ENCODE measurements at places on chromosomes 11 and 22. TPM values are rescaled to one million over a fixed set of nuclear protein-coding genes. Genes with fewer than 3 reads are reported as not detected.
A peak's percentile ranks its signal among the peaks of the same experiment; 100 is the strongest.

- 0 out of 2 replicates have a peak, but pooled peaks cover 3% of the 10 kb centered on the region for H3K4me1 ChIP-seq
- no peaks in the 10 kb centered on the region for H3K27me3 ChIP-seq
- DNase-seq, result no peak
- H3K27ac ChIP-seq, result no peak overlapping the region
- H3K4me3 ChIP-seq, result no peak overlapping the region
- H3K36me3 ChIP-seq, result peaks cover 7% of the 10 kb centered on the region
These were observed 4.4 kb downstream of the RBX1 start for GRCh38 chr22:40955571-40955970.

DNA sequence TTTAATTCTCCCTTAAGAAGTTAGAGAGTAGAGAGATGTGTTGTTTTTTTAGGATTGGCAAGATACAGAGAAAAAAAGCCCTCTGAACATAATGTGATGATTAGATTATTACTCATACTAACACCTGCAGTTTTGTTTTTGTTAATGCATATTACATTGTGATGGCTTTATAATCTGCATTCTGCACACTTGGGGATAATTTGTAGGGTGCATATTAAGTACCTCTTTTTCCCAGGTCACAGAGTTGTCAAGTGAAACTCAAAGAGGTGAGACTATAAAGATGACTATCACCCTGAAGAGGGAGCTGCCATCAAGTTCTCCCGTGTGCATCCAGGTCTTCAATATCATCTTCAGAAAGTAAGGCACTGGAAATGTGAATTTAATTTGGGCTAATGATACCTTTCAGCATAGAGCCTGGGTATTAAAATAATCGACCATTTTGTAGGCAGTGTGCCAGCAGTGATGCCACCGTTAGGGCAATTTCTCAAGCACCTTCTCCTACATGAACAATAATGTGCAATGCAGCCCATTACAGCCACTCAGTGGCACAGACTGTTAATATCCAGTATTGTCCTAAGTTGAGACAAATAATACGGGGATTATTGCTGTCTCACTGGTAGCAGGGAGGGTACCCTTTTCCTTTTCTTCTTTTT is 16.2 kb downstream of the PIWIL4 start:
- no peak overlapping the region for H3K4me3 ChIP-seq
- no peaks in the 10 kb centered on the region for H3K27me3 ChIP-seq
- no peaks in the 10 kb centered on the region for H3K4me1 ChIP-seq
- no peak for DNase-seq
- no peak overlapping the region for H3K27ac ChIP-seq

GRCh38 chr11:129234978-129235377 is 42.9 kb upstream of the ARHGAP32 start:
- H3K27me3 ChIP-seq, result no peaks in the 10 kb centered on the region
- no peak overlapping the region for H3K4me3 ChIP-seq
- H3K27ac ChIP-seq, result no peak overlapping the region
- no peaks in the 10 kb centered on the region for H3K36me3 ChIP-seq

GRCh38 chr11:18720808-18721560 is 5.0 kb downstream of the IGSF22 start:
- H3K4me1 ChIP-seq, result 0 out of 2 replicates have a peak, but pooled peaks cover 3% of the 10 kb centered on the region
- peaks cover 5% of the 10 kb centered on the region for H3K27me3 ChIP-seq
- no peak overlapping the region for H3K27ac ChIP-seq
- no peak for DNase-seq

DNA sequence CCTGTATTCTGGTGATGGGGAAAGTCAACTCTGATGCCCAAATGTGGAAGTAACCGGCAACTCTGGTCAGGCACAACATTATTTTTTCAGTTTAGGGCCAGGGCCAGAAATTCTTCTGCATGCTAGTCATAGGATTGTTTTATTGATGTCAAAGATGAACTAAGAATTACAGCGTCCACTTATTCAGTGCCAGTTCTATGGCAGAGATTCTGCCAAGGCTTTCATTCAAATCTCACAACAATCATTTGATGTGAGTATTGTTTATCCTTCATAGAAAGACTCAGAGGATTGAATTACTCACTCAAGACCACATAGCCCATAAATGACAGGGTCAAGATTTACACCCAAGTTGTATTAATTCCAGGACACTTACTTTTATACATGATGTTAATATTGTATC is 87.7 kb downstream of the TMPRSS5 start:
- no peaks in the 10 kb centered on the region for H3K4me1 ChIP-seq
- no peak overlapping the region for H3K4me3 ChIP-seq
- no peaks in the 10 kb centered on the region for H3K36me3 ChIP-seq

DNA sequence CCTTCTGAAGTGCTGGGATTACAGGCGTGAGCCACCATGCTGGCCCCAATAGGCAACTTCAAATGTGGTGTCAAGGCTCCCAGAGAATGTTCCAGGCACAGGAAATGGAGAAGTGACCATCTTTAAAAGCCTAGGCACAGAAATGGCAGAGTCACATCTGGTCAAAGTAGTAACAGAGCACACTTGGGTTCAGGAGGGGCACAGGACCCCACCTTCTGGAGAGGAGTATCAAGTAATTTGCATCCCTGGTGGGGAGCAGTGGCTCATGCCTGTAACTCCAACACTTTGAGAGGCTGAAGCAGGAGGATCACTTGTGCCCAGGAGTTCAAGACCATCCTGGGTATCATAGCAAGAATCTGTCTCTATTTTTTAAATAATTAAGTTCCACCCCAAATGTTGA is 29.2 kb downstream of the SERHL2 start:
- no peak for DNase-seq
- H3K27ac ChIP-seq, result no peak overlapping the region
- H3K36me3 ChIP-seq, result no peaks in the 10 kb centered on the region
- H3K4me3 ChIP-seq, result no peak overlapping the region
- H3K27me3 ChIP-seq, result no peaks in the 10 kb centered on the region

DNA sequence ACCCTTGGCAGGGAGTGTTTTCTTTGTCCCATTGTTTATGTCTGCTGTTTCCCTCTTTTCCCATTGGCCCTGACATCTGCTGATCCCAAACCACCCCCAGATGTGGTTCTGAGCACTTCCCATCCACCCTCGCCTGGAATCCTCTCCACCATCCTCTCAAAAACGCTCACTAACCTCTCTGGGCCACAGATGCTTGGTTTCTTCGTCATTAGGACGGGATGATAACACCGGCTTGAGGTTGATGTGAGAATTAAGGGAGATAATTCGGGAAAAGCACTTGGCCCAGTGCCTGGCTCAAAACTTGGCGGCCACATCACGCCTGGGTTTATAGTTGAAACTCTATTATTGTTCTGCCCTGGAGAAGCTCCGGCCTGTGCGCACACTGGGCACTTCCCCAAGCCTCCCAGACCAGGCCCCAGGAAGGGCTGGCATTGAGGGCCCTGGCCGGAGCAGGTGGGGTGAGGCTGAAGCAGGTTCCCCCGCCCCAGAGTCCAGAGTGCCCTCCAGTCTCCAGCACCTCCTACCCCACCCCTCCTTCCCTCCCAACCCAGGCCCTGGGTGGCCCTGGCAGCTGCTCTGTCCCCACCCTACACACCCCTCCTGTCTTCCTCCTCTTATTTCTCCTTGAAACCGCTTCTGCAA is 63.7 kb downstream of the CYTH4 start:
- no peak overlapping the region for H3K4me3 ChIP-seq
- no peaks in the 10 kb centered on the region for H3K27me3 ChIP-seq
- H3K4me1 ChIP-seq, result peaks cover 6% of the 10 kb centered on the region

- H3K4me3 ChIP-seq, result no peak overlapping the region
- no peaks in the 10 kb centered on the region for H3K27me3 ChIP-seq
- no peaks in the 10 kb centered on the region for H3K4me1 ChIP-seq
- no peak for DNase-seq
These were observed 12.6 kb downstream of the DIXDC1 start for GRCh38 chr11:111949519-111950426.

DNA sequence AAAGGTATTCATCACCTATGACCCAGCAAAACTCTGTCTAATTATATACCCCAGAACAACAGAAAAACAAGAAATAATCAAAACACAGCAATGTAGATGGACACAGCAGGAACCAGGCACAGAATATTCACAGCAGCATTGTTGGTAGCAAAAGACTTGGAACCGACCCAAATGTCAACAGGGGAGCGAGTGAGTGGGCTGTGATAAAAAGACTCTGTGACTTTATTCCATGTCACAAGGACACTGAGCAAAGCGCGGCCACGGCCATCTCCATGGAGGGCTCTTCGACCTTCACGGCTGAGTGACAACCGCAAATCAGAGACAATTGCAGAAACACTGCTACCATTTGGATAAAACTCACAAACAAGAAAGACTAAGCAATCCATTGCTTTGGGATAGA is 1373.1 kb downstream of the TBC1D22A start:
- no peaks in the 10 kb centered on the region for H3K4me1 ChIP-seq
- no peaks in the 10 kb centered on the region for H3K36me3 ChIP-seq
- H3K27ac ChIP-seq, result no peak overlapping the region
- no peak overlapping the region for H3K4me3 ChIP-seq
- H3K27me3 ChIP-seq, result no peaks in the 10 kb centered on the region

- no peak overlapping the region for H3K27ac ChIP-seq
- H3K4me3 ChIP-seq, result no peak overlapping the region
- H3K27me3 ChIP-seq, result peaks cover 14% of the 10 kb centered on the region
- no peaks in the 10 kb centered on the region for H3K4me1 ChIP-seq
- DNase-seq, result no peak
These were observed 211.4 kb downstream of the DSCAML1 start for GRCh38 chr11:117585631-117586030.

- no peaks in the 10 kb centered on the region for H3K36me3 ChIP-seq
- no peaks in the 10 kb centered on the region for H3K4me1 ChIP-seq
- H3K27me3 ChIP-seq, result no peaks in the 10 kb centered on the region
- H3K4me3 ChIP-seq, result no peak overlapping the region
- no peak overlapping the region for H3K27ac ChIP-seq
- no peak for DNase-seq
These were observed 217.6 kb downstream of the TTC28 start for GRCh38 chr22:28462041-28462440.

- no peaks in the 10 kb centered on the region for H3K4me1 ChIP-seq
- H3K27me3 ChIP-seq, result no peaks in the 10 kb centered on the region
- no peak overlapping the region for H3K4me3 ChIP-seq
These were observed 6.5 kb upstream of the CSTPP1 start for GRCh38 chr11:46930089-46930488.

- no peak for DNase-seq
- no peak overlapping the region for H3K27ac ChIP-seq
- H3K36me3 ChIP-seq, result no peaks in the 10 kb centered on the region
- no peak overlapping the region for H3K4me3 ChIP-seq
- peaks cover 14% of the 10 kb centered on the region for H3K4me1 ChIP-seq
These were observed 2.3 kb downstream of the F2 start for GRCh38 chr11:46721286-46721685.

- H3K4me1 ChIP-seq, result no peaks in the 10 kb centered on the region
- no peak overlapping the region for H3K27ac ChIP-seq
- H3K4me3 ChIP-seq, result no peak overlapping the region
- no peaks in the 10 kb centered on the region for H3K27me3 ChIP-seq
These were observed 104.9 kb downstream of the ADAMTS15 start for GRCh38 chr11:130553306-130553705.

DNA sequence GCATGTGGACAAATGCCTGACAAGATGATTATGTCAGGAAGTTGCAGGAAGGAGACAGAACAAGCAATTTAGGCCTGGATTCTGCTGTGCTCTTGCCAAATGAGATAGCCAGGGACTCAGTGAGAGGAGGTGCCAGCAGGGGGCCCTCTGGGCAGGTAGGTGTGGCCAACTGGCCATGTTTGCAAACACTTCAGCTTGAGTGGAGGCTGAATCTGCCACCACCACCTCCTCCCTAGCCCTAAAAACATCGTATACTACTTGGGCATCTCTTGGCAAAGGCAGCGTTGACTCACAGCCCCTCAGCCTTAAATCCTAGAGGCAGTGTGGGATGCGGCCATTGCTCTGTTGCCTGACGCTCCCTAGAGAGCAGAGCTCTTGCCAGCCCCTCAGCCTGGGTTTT is 95.1 kb upstream of the PLET1 start:
- no peak overlapping the region for H3K27ac ChIP-seq
- H3K4me3 ChIP-seq, result no peak overlapping the region
- no peaks in the 10 kb centered on the region for H3K27me3 ChIP-seq
- no peaks in the 10 kb centered on the region for H3K4me1 ChIP-seq

DNA sequence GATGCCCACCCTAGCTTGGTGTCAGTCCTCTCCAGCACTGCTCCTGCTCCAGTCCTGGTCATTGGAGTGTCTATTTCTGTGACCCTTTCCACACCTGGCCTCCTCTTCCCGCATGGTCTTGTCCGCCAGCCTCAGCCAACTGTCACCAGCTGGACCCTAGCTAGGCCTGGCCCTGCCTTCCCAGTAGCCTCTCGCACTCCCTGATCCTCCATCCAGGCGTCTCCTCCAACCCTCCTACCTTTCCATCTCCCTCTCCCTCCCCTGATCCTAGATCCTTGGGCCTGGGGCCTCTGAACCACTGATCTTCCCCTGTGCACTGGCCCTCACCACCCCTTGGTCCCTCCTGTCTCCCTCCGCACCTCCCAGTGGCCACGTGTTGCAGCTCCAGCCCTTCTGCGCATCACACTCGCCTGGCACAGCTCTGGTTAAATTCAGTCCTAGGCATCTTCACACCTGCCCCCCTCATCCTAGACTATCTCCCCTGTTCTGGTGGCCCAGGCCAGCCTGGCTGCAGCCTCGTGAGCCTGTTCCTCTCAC is 9.9 kb downstream of the SYNGR1 start:
- peaks cover 16% of the 10 kb centered on the region for H3K4me1 ChIP-seq
- H3K4me3 ChIP-seq, result no peak overlapping the region
- H3K36me3 ChIP-seq, result no peaks in the 10 kb centered on the region
- no peak overlapping the region for H3K27ac ChIP-seq
- no peaks in the 10 kb centered on the region for H3K27me3 ChIP-seq

DNA sequence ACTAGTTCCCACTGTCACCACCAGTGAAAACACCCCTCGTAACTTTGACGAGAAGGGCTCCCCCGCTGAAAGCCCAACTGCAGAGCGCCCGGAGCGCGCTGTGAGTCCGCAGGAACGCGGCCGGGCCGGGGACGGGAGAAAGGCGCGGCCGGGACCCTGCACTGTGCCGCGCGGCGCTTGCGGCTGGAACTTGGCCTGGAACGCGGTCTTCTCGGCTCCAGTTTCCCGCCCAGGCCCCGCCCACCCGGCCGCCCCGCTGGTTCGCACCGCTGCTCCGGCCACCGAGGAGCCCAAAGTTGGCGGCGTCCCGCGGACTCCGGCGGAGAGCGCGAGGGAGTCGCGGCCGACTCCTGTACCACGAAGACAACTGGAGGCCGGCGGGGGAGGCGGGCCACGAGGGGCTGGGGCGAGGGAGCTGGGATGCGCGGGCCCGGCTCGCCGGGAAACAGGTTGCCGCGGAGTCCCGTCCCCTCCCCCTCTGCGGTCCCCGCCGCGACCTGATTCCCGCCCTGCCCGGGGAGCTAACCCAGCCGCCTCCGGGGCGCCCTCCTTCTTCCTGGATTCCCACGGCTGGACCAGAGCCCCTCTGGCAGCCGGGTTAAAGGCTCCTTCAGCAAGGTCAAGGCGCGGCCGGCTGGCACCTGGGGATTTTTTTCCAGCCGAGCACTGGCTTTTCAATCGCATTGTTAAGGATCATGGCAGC is 3.4 kb downstream of the TENM4 start:
- no peak for DNase-seq
- no peaks in the 10 kb centered on the region for H3K36me3 ChIP-seq
- H3K27me3 ChIP-seq, result peaks cover 63% of the 10 kb centered on the region
- peak overlapping the region; percentile 43 for H3K4me3 ChIP-seq
- H3K4me1 ChIP-seq, result peaks cover 19% of the 10 kb centered on the region

GRCh38 chr11:130278151-130278550 is 36.6 kb downstream of the ZBTB44 start:
- no peaks in the 10 kb centered on the region for H3K27me3 ChIP-seq
- no peaks in the 10 kb centered on the region for H3K4me1 ChIP-seq
- DNase-seq, result no peak
- no peaks in the 10 kb centered on the region for H3K36me3 ChIP-seq
- no peak overlapping the region for H3K27ac ChIP-seq
- H3K4me3 ChIP-seq, result no peak overlapping the region

GUCY1A2 gene
- total RNA-seq, result 1.9 TPM

C11orf65 gene
- total RNA-seq, result 0.18 TPM

SESN3 gene
- total RNA-seq, result 1.4 TPM

TRIM29 gene
- total RNA-seq, result 0.64 TPM

RBMXL2 gene
- total RNA-seq, result 0.10 TPM

NCF4 gene
- not detected for total RNA-seq

SERPING1 gene
- total RNA-seq, result 1.3 TPM

ACAT1 gene
- 97.5 TPM for total RNA-seq

OR5B12 gene
- not detected for total RNA-seq

ST14 gene
- 1.8 TPM for total RNA-seq
